HEK293T (cell line): ENCODE measurements at places on chromosomes 5 and 9.

DNA sequence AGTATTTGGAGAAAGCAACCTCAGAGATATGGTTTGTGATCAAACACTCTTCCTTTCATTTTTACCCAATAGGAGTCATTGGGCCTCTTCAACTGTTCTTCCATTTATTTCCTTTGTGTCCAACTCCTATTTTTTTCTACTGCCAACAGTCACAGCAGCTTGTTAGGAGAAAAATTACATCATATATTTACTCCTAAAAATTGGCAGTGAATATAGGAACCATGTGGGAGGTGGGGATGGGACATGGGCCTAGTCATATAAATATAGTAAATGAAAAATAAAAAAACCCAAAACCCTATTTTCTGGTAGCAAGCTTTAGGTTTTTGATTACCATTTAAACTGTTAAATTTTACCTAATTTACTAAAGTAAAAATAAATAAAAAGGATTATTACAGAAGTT is 134.9 kb upstream of the MPDZ start:
- DNase-seq: no peak

GRCh38 chr9:92295240-92295790 is 1.8 kb upstream of the IARS1 start:
- DNase-seq: no peak

- DNase-seq: no peak
These were observed 131.5 kb upstream of the OTULINL start for GRCh38 chr5:14450018-14450524.

DNA sequence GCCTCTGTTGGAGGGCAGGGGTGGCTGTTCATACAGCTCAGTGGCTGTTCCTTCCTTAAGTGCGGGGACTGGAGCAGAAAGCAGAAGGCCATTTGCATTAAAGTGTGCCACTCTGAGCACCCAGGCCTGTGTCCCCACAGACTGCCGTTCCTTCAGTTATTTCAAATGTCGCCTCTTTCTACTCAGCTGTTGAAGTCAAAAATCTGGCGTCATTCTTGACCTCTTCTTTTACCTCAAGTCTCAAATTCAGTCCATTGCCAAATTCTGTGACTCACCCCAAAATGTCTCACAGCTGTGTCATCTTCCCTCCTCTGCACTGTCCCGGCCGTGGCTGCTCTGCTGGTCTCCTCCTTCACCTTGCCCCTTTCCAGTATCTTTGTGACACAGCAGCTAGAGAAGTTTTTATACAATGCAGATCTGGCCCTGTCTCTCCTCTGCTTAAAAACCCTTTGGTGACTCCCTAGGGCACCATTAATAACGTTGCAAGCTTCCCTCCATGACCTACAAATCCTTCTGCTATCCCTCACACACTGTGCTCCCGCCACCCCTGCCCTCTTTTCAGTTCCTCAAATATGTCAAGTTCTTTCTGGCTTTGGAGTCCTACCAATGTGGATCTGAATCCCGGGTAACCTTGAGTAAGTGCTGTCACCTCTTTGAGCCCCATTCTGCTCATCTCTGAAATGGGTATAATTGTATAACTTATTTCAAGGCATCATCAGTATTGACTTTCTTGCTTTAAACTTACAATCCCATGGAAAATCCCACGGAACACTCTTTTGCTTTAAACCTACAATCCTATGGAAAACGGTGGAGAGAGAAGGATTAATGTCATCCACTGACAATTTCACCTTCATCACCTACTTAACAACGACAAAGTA is 98.3 kb upstream of the BOD1 start:
- no peak for DNase-seq

- no peak for DNase-seq
These were observed 27.1 kb upstream of the CTXN3 start for GRCh38 chr5:127621601-127622325.

DNA sequence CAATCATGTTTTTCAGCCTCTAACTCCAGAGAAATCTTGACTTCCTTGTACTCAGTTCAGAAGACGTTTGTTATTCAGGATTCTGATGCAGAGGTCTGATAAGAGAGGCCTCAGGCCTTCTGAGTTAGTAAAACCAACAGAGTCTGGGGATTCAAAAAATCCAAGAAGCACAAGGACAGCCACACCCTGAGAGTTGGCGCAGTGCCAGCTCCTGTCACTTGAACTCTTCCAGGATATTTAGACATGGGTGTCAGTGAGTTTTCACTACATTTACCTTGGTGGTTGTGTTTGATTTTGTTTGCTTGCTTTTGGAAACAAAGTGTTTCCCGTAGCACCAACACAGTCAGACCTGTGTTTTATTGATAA is 41.6 kb upstream of the PDE8B start:
- peak; percentile 32 for DNase-seq

DNA sequence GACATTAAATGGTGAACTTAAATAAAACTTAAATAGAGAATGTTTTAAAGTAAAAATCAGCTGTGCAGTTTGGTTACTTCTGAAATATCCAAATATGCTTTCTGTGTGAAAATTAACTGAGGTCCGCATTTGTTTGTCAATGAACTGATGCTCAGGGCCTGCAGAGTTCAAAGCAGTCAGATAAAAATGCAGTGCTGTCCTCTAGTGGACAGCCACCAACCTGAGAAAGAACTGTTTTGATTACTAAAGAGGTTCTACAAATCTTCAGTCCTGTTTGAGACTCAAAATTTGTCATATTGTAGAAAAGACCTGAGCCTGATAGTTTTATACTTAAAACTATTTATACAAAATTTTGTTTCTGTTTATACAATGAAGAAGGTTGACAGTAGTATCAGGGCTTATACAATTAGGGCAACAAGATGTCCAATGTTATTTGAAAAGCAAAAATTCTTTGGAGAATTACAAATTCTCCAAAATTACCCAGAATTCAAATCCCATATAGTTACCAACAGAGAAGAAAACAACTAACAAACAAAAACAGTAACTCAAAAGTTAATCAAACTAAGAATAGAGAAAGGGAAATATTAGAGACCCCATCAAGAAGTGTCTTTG is 232.3 kb upstream of the TBCA start:
- peak; percentile 54 for DNase-seq
